HS-27A (cell line): ENCODE measurements at places on chromosomes 16 and 17.

- DNase-seq = no peak
Observed at GRCh38 chr16:87621976-87622713, 19.8 kb downstream of the JPH3 start.

- DNase-seq = no peak
Observed at GRCh38 chr17:72444517-72445054, 323.8 kb downstream of the SOX9 start.

- DNase-seq = no peak
Observed at GRCh38 chr17:82820278-82821251, 19.3 kb downstream of the ZNF750 start.

DNA sequence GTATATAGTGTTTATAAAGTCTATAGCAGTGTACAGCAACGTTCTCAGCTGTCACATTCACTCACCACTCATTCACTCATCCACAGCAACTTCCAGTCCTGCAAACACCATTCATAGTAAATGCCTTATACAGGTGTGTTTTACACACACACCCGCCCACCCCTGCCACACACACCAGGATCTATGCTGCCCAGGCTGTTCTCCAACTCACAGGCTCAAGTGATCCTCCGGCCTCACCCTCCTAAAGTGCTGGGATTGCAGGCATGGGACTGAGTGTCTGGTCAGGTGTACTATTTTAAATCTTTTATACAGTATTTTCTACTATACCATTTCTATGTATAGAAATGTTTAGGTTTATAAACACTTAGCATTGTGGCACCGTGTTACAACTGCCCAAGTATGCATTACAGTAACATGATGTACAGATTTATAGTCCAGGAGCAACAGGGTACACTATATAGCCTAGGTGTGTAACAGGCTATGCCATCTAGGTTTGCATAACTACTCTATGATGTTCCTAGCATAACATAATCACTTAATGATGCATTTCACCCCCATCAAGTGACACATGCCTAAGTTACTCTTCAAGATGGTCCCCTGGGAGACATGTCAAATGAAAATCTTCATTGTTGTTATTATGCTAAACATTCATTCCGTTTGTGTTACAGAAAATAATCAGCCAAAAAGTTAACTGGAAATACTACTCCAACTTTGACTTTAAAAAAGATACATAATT is 42.5 kb downstream of the CREBBP start:
- DNase-seq = no peak

DNA sequence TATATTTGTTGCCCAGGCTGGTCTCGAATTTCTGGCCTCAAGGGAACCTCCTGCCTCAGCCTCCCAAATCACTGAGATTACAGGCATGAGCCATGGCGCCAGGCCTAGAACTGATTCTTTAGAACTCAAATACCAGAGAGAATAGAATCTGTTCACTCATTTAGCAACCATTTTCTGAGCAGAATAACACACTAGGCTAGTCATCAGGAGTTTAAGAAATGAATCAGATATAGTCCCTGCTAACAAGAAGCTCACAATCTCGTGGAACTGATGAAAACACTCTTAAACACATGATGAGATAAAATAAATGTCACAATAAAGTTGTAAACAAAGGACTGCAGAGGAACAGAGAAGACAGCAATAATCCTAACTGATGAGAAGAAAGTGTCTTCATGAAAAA is 55.8 kb upstream of the ADCY9 start:
- DNase-seq = no peak
